Activated CD4-positive, alpha-beta memory T cell treated with anti-CD3 and anti-CD28 coated beads, Interleukin-2, amount 10 ng/mL, durations not matched to agents 7 days and 5 days (primary cell): ENCODE measurements at places on chromosomes 6 and 20.

GRCh38 chr6:104608101-104608500 is 251.6 kb downstream of the HACE1 start:
- no peak for DNase-seq

- no peak for DNase-seq
Observed at GRCh38 chr6:81996414-81996813, 243.9 kb upstream of the TENT5A start.

DNA sequence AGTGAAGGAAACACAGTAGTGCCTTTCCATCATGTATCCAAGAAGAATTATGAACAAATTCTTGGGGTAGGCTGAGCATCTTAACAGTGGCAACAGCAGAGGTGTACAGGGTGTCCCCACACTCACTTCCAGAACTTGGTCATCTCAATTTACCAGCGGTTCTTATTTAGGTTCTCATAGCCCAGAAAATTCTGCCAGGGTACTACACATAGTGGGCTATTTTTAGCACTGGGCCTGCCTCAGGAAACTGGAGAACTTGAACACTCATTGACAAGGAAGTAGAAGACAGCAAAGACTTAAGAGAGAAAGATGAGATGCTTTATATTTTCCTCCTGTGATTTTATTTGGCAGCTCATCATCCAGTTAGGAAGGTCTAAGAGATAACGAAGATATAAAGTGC is 71.8 kb upstream of the PHIP start:
- no peak for DNase-seq

GRCh38 chr6:34934516-34934915 is 45.5 kb downstream of the ANKS1A start:
- DNase-seq, result no peak

DNA sequence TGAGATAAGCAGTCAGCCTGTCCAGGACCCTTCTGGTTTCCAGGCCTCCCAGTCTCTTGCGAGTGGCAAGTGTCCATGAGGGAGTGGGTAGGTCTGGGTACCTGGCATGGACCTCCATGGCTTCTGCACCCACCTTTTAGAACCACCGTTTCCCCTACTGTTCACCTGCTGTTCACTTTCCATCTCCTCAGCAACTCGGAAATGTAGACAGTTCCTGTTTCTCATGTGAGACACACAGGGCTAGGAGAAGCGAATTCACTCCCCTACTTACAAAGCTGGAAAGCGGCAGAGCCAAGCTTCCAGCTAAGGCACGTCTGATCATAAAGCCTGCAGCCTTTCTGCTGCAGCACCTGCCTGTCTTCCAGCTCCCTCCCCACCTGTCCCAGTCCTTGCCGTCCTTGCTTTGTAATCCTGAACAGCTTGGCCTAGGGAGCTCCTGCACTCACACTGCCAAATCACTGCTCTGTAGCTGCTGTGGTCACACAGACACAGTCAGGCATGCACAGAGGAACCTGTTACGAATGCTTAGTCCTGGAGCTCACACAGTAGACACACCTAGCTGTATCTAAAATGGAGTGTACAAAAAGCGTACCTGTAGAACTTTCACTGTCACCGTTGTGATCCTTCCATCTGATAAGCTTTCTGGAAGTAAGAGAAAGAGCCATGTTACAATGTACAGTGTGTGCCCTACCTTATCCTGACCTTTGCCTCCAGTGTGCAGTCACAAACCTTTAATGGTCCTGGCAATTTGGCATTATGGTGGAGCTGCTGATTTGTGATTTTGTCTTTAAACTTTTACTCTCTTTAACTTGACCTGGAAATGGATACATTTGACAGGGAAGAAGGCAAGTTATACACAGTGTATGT is 294.1 kb downstream of the NRN1 start:
- no peak for DNase-seq

DNA sequence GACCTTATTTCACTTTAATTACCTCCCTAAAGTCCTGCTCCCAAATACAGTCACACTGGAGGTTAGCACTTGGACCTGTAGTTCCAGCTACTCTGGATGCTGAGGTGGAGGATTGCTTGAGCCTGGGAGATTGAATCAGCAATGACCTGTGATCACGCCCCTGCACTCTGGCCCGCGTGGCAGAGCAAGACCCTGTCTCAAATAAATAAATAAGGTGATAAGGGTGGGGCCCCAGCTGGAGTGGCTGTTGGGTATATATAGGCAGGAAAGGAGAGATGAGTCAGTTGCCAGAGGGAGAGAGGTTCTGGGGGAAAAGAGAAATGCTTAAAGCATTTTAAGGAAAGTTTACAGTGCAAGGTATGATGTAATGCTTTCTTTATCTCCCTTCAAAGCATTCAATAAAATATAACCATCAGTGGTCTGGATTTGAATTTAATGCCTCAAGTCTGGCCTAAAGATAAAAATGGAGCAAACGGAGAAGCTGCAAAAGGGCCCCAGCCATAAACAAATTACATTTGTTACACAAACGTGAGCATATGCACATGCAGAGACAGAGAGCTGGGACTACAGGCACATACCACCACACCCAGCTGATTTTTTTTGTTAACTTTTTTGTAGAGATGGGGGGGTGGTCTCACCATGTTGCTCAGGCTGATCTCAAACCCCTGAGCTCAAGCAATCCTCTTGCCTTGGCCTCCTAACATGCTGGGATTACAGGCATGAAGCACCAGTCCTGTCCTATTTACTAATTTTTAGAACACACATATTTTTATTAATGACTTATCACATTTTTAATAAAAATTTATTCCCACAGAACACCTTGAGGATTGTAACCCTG is 6.1 kb upstream of the PM20D2 start:
- DNase-seq, result no peak

- no peak for DNase-seq
Observed at GRCh38 chr6:167151648-167152047, 6.1 kb downstream of the GPR31 start.

DNA sequence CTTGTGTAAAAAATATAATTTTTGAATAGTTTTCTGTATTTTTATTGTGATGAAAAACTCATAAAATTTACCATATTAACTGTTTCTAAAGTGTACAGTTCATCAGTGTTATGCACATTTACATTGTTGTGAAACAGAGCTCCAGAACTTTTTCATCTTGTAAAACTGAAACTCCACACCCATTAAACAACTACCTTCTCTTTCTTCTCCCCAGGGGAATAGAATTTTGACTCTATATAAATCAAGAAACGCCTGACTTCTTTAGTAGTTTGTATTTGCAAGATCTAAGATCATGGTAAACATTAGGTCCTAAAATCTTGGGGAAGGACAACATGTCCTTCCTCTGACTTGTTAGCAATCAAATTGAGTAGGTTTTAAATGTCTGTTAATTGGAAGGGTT is 9.1 kb downstream of the ANKRD66 start:
- no peak for DNase-seq

DNA sequence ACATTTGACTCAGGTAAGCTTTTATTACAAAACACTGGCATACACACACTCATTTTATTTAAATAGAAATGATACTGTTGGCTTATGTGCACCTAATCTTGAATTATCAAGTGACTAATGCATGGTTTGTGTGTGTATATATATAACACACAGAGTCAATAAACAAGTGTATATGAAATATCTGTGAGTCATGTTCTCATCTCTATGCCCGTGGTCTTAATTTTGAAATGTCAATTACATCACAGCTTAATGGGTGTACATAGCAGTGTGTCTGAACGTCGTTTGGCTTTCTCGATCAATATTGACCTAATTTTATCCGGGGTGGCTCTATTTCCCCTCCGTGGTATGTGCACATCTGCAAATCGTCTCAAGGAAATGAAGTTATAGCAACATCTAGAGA is 104.0 kb upstream of the ZFP64 start:
- no peak for DNase-seq

DNA sequence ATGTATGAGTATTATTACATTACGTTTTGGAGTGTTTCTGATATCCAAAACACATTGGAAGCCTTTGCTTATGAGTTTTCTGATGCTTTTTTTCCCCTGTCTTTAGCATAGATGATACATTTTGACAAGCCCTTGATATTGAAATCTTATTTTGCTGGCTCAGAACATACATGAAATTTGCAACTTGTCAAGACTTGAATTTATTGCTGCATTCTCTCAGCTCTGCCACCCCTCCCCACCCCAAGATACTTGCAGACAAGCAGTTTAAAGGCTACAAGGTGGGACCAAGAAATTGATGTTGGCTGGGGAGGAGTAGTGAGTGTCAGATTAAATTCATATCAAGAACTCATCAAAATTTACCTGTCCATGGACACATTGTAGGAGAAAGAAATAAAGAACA is 160.2 kb downstream of the GJA1 start:
- DNase-seq, result no peak

- no peak for DNase-seq
Observed at GRCh38 chr6:159100395-159101182, 55.8 kb upstream of the TAGAP start.

DNA sequence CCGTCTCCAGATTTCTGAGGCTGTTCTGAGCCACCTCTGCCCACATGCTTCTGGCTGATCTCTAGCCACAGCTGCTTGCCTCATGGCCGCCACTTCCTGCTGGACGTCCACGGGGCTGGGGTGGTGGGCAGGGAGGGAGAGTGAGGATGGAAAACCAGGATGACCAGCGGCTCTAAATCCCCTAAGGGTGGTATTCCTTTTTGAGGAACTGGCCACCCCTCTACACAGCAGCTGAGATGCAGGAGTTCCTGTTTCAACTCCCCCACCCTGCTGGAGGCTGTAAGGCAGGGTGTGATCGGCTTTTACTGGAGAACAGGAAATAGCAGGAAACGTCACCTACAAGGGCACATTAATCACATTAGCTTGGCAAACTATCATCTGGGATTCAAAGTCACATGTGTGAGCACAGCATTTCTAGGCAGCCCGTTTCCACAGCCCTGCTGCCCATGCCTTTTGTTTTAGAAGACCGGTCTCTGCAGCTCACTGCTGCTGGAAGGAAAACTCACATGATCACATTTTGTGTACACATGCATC is 181.6 kb upstream of the ECI2 start:
- DNase-seq, result no peak

DNA sequence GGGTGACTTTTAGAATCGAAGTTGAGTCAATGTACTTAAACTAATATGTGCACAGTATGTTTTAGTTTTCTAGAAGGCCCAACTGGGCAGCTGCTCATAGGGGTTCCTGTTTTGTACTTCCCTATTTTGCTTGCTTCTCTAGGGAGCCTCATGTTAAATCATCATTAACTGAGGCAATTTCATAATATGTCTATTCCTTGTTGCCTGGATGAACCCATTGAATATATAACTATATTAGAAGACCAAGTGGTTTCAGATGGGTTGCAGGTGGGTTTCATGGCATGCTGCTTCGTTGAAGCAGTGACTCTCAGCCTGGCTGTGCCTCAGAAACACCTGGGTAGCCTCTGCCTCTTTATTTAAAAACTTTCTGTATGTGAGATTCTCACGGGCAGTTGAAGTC is 22.2 kb downstream of the CARMIL1 start:
- no peak for DNase-seq

DNA sequence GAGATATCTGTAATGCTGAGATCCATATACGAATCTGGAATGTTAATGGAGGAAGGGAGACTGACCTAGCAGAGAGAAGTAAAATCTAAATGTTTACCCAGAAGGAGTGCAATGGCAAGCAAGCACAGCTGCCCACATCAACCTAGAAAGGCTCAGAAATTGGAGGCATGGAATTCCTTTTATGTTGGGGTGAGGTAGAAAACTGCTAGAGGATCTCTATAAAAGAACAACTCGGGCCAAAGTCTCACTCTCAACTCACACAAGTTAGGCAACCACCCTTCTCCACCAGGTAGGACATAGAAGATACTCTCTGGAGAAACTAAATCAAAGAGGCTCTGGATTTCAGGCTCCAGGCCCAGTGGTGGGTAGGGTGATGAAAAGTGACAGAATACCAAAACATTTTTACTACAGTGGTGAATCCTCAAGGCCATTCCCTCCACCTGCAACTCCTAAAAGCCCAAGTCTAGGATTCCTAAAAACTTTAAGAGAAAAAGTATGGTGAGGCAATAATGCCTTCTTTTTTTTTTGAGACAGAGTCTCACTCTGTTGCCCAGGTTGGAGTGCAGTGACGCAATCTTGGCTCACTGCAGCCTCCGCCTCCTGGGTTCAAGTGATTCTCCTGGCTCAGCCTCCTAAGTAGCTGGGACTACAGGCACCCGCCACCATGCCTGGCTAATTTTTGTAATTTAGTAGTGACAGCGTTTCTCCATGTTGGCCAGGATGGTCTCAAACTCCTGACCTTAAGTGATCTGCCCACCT is 9.5 kb upstream of the ADGRG6 start:
- no peak for DNase-seq
